ENCODE measurements at places on chromosomes 2 and 18.
A peak's percentile ranks its signal among the peaks of the same experiment; 100 is the strongest.

- no peak for DNase-seq
These were observed 73.3 kb downstream of the CTAGE1 start for GRCh38 chr18:22344445-22344844.

- DNase-seq = no peak
These were observed 192.7 kb upstream of the REV1 start for GRCh38 chr2:99682275-99683060.

DNA sequence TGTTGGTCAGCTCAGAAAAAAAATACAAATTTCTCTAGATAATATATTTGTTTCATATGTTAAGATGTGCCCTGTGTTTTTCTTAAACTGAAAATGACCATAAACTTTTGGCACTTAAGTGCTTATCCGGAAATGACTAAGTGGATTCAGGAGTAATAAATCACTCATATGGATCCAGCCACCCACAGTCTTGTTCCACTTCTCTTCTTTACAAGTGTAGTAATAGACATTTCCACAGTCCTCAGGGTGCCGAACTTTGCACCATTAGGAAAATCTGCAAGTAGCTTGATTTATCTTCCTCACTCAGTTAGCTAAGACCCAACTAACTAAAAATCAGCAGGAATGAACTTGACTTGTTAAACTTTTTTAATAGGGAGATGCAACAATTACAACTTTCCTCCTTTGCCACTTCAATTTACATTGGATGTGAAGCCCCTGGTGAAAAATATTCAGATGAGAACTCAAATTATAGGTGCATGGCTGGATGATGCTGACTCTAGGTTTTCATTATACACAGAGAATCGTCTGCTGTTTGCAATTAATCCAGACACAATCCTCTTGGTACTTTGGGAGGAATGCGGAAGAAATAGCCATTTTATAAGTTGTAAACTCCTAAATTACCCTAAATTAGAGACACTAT, 322.5 kb downstream of the ARHGAP15 start:
- DNase-seq = no peak

GRCh38 chr2:239236808-239237205, 164.0 kb downstream of the HDAC4 start:
- DNase-seq = no peak

GRCh38 chr2:58268685-58269084, 27.6 kb upstream of the FANCL start:
- DNase-seq = no peak

DNA sequence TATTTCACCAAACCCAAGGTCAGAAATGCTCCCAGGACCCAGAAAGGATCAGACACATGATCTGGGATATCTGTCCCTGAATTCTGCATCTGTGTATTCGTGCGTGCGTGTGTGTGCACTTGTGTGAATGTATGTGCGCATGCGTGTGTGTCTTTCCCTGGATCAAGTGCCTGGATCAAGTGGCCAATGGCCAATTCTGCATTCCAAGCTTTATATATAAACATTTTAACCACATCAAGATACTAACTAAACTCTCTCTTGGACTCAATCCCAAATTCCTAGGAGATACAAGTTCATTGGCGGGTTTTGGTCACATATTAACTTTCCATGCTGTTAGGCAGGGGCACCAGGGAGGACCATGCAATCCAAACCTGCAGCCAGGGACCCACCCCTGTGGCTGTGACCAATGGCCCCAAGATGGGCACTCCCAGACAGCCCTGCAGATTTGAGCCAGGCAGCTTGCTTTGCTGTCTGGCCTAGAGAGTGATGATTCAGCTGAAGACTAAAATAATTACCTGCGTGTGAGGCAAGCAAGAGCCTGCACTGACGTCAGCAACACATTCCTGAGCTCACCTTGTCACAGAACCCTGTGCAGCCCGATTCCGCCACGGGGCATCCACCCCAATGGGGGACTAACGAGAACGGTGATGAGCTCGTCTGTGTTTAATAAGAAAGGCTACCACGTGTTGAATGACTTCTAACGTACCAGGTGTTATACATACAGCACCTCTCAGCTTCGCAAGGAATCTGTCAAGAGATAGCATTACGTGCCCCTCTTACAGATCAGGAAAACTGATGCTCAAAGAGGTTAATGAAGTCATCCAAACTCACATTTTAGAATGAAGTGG, 45.3 kb upstream of the ROCK2 start:
- DNase-seq = no peak

- DNase-seq = no peak
These were observed 123.6 kb downstream of the DNAH7 start for GRCh38 chr2:195945056-195945455.

GRCh38 chr18:57149531-57149930, 2.6 kb downstream of the BOD1L2 start:
- DNase-seq = no peak

- DNase-seq = no peak
These were observed 31.3 kb downstream of the KIAA2012 start for GRCh38 chr2:202104286-202104870.

DNA sequence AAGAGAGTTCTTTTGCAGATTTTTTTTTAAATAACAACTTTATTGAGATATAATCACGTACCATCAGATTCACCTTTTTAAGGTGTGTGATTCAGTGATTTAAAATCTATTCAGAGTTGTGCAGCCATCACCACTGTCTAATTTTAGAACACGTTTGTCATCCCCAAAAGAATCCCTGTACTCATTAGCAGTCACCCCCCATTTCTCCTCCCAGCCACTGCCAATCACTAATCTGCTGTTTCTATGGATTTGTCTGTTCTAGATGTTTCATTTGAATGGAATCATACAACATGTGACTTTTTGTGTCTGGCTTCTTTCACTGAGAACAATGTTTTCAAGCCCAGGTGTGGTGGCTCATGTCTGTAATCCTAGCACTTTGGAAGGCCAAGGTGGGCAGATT, 55.4 kb upstream of the RAPH1 start:
- DNase-seq = no peak

- DNase-seq = peak; percentile 92
These were observed at the start of gene TMEM185B for GRCh38 chr2:120223034-120223912. Gene TMEM185B, minus strand, starts transcription at chr2:120223400. Its CDS starts 424 bp downstream, at chr2:120222976.

- DNase-seq = no peak
These were observed 44.9 kb downstream of the SERTAD2 start for GRCh38 chr2:64608867-64609226.

GRCh38 chr2:214180071-214180470, 230.8 kb upstream of the VWC2L start:
- DNase-seq = no peak

DNA sequence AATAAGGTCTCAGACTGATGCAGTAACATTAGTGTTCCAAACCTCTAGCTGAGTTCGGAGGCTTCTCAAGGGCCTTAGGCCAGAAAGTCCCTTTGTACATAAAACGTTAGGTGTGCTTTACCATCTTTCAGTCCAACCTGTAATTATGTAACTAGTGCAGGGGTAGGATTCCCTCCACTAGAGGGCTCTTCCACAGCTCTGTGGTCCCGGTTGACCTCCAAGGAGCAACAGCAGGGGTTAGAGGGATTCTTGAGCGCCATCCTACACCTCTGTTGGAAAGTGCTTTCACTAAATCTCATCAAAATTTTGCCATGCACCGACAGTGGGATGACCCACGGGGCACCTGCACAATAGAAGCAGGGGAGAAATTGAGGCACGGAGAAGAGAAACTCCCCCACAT, 155.8 kb upstream of the LRP1B start:
- DNase-seq = no peak

DNA sequence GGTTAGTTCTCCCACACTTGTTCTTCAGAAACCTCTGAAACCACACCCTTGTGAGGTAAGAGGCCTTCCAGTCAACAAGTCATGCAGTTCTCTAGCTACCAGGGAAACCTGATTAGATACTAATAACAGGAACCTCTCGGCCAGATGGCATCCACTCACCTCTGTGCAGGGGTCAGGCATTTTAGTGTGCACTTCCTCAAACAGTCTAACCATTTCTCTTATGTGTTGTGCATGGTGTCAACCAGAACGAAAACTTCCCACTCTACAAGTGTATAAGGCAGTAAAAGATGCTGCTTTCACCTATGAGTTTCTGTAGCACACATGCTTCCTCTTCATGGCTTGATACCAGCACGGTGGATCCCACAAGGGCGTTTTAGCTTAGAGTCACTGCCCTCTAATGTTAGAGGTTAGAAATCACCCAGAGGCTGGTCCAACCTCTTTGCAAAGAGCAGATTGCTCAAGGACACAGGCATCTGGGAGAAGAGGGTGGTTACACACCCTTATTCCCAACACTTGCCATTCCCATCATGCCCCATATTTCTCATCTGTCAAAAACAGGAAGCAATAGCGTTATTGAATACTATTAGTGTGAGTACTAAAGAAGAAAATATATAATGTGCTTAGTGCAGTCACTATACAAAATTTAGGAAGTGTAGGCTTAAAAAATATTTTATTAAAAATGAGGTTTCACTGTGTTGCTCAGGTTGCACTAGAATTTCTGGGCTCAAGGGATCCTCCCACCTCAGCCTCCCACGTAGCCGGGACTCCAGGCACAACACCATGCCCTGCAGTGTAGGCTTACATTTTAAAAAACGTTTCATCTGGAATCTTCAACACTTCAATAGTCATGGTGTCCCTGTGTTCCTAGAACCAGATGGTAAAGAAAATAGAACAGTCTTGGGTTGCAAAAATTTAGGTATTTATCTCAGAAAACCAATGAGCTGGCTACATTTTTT, 34.5 kb upstream of the RAB31 start:
- no peak for DNase-seq

DNA sequence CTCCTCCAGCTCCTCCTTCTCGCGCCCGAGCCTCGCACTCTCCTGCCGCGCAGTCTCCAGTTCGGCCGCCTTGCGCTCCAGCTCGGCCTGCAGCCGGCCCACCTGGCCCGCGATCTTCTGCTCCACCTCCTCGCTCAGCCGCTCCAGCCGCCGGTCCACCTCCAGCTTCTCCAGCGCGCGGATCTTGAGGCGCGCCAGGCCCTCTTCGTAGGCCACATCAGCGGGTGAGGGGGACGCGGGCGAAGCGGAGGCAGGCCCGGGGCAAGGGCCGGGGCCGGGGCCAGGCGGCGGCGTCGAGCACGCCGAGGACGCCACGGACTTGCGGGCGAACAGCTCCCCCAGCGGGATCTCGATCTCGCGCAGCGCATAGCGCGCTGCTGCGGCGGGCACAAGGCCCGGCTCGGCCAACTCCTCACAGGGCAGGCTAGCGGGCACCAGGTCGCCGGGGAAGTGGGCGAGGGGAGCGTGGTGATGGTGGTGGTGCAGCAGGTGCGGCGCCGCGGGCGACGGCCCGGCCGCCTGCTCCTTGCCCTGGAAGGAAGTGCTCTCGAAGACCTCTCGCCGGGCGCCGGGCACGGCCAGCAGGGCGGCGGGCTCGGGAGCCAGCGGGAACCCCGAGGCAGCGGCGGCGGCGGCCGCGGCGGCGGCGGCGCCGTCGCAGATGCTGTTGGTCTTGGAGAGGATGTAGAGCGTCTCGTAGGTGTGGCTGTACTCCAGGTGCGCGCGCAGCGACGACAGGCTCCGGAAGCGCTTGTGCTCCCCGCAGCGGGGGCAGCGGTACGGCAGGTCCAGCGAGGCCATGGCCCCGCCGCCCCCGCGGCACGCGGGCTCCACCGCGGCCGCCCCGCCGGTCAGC, 15.2 kb downstream of the FBXO41 start:
- peak; percentile 76 for DNase-seq
